ENCODE measurements at places on chromosomes 7 and 10. TPM values are rescaled to one million over a fixed set of nuclear protein-coding genes. Genes with fewer than 3 reads are reported as not detected.

LOXL4 gene
- polyA plus RNA-seq = 320 TPM

DNA sequence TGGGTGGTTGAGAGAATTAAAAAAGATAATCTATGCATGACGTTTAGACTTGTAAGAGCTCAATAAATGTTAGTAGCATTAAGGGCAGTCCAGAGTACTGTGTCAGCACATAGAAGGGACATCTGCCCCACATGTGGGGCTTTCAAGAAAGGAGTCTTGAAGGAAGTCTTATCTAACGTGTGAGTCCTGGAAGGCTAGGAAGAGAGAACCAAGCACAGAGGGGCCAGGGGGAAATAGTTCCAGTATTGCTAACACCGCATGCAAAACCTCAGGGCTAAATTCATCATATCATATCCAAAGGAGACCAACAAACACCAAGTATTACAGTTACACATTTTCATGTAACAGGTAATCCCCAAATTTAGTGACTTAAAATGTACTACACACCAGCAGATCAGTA lies 122.7 kb downstream of the AOAH start:
- H3K36me3 ChIP-seq = no peaks in the 10 kb centered on the region
- no peak overlapping the region for H3K4me3 ChIP-seq
- DNase-seq = no peak
- no peak overlapping the region for H3K27ac ChIP-seq

GRCh38 chr7:94643771-94644545 lies 12.0 kb downstream of the SGCE start:
- H3K4me1 ChIP-seq = no peaks in the 10 kb centered on the region
- no peak overlapping the region for H3K4me3 ChIP-seq
- H3K36me3 ChIP-seq = no peaks in the 10 kb centered on the region
- no peak overlapping the region for H3K27ac ChIP-seq
- DNase-seq = no peak
- no peaks in the 10 kb centered on the region for H3K27me3 ChIP-seq

GRCh38 chr7:18132811-18133210 lies 105.2 kb upstream of the PRPS1L1 start:
- H3K27ac ChIP-seq = no peak overlapping the region
- H3K27me3 ChIP-seq = no peaks in the 10 kb centered on the region
- DNase-seq = no peak

Data from GM23248 (cell line).